ENCODE measurements at places on chromosomes 1 and 21.
A peak's percentile ranks its signal among the peaks of the same experiment; 100 is the strongest.

DNA sequence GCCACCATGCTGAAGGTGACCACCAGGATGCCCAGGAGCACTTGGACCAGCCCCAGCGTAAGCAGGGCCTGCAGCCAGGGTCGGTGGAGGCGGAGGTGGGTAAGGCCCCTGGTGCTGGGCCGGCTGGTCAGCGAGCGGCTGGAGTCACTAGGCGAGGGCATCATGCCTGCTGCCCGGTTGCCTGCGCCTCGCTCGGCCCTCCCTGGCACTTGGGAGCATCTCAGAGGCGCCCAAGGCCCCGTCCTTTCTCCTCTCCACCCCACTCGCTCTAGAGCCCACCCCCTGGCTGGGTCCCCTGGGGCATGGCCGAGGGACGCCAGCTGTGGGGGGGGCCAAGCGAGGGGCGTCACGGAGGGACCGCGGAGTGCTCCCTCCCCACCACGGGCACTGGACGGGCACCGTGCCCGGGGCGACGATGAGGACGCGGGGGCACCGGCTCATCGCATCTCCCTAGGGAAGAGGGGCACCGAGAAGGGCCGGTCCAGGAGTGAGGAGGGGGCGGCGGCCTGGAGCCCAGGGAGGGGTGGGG is 505 bp downstream of the ENTREP3 start:
- no peak for DNase-seq

GRCh38 chr1:84480650-84481049 is 1.6 kb downstream of the RPF1 start:
- no peak for DNase-seq

- no peak for DNase-seq
These were observed 189.8 kb upstream of the OLFM3 start for GRCh38 chr1:102186536-102186935.

- no peak for DNase-seq
These were observed 37.0 kb downstream of the CEP170 start for GRCh38 chr1:243218059-243218458.

DNA sequence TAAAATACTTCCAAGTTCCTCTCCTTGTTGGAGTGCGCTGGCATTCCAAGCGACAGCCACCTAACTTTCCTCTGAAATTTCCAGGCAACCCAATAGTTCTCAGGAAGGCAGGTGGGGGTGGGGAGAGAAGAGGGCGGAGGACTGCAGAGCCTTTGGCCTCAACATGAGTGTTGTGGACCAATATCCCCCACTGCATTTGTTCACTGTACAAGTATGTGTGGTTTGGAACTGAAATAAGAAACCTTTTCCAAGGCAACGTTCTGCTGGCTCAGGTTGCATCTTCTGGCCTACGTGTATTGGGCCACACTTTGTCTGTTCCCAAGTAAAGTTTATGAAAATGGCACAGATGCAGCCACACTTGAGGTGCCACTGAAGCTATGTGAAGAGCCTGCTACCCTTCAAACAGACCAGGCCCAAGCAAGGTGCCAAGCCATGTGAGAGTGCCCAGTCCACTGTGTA is 153.4 kb downstream of the DHRS3 start:
- no peak for DNase-seq

DNA sequence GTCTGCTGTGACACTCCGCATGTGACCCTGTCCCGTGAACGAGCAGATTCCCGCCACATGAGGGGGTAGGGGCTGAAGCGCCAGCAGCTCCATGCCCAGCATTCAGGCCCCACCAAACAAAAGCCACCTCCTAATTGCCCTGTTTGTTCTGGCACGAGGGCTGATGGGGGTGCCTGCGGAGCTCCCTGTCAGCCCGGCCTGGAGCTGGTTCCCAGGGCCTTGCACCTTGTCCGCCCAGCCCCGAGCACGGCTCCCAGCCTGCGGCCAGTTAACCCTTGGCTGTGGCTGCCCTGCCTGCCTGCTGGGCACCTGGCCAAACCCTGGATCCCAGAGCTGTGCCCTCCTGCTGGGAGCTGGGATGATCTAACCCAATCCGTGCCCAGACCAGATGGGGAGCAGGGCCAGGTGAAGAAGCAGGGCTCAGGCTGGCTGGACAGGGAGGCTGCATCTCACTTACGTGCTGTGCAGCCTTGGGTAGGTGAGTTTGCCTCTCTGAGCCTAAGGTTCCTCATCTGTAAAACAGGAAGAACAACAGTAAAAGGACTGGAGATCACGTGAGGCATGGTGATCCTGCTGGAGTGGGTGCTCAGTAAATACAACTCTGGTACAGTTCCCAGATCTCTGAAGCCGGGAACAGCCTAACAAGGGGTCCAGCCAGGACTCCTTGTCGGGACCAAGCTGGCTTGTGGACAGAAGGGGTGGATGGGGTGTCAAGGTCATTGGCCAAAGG is 110.9 kb upstream of the IFFO2 start:
- no peak for DNase-seq

DNA sequence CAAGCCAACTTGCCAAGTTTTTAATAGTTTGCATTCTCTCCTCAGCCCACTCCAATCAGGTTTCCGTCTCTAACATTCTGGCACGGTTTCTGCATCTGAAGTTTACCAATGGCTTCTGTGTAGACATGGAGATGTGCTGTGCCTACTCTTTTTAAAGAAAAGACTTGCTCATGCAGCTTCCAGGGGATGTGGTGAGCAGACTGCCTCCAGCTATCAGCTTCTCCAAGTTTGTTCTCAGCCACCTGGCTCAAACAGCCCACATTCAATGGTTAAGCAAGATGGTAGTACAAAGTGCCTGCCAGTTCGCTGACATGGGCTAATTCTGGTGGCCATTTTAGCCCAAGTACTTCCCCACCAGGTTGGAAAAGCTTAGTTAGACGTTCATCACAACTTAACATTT is 465.3 kb downstream of the NEGR1 start:
- no peak for DNase-seq

GRCh38 chr1:236868625-236869467 is 73.8 kb downstream of the MTR start:
- DNase-seq: peak; percentile 74

GRCh38 chr1:153228491-153228890 is 11.1 kb downstream of the PRR9 start:
- DNase-seq: no peak

GRCh38 chr1:209617047-209617673 is 33.6 kb downstream of the CAMK1G start:
- DNase-seq: no peak

DNA sequence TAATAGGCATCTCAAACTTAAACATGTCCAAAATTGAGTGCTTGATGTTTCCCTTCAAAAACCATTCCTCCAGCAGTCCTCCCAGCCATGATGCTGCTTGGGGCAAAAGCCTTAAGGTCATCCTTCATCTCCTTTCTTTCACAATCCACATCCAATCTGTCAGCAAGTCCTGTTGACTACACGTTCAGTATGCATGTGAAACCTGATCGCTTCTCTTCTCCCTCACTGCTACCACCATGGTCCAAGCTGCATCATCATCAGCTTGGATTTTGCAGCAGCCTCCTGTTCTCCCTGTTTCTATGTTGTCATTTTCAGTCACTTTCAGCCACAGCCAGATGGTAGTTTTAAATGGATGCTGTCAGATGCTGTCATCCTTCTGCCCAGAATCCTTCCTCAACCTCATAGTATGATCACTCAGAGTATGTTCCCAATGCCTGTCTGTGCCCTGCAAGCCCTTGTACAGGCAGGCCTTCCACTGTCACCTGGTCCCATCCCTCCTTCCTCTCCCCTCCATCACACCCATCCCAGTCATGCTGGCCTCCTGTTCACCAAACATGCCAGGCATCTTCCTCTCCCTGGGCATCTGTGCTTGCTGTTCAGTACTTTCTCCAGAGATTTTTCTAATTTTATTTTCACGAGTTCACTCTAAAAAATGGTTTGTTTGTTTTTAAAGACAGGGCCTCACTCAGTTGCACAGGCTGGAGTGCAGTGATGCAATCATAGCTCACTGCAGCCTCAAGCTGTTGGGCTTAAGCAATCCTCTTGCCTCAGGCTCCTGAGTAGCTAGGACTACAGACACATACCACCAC is 66.0 kb downstream of the SYDE2 start:
- no peak for DNase-seq

GRCh38 chr1:23013657-23014056 is 2.0 kb downstream of the TEX46 start:
- DNase-seq: no peak
